T-helper 9 cell (primary cell): ENCODE measurements at places on chromosomes 3 and 15.

- DNase-seq, result no peak
Observed at GRCh38 chr3:59766200-59766872, 716.5 kb upstream of the CFAP20DC start.

GRCh38 chr3:183879243-183879642 is 5.4 kb downstream of the PARL start:
- no peak for DNase-seq

GRCh38 chr3:42300013-42300412 is 34.0 kb upstream of the CCK start:
- DNase-seq, result no peak

- no peak for DNase-seq
Observed at GRCh38 chr3:89113893-89114840, 6.7 kb downstream of the EPHA3 start.

DNA sequence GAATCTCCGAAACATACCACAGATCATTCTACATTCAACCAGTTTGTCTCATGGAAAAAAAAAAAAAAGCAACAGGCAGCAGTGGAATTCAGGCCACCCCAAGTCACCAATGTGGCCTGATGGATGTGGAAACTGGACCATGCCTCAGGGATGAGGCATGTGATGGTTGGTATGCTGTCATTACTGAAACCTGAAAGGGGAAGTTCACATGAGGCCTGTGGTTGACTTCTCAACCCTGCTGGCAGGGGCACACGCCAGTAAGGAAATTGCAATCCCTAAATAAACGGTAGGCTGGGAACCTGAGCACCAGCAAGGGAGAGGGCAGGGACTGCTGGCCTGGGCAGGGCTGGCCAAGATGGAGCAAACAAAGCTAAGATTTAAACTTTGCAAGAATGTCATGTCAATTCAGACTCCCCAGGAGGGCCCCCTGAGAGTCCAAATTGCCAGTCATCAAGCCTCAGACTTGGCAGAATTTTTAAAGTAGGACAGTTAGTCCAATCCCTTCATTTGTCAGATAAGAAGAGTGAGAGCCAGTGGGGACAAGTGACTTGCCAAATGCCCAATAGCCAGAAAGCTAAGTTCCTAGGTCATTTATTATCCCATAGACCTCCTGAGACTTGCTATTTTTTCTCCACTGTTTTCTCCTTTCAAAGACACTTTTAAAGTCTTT is 310.4 kb downstream of the ERC2 start:
- DNase-seq, result no peak

GRCh38 chr15:67224889-67225288 is 29.6 kb downstream of the AAGAB start:
- no peak for DNase-seq

GRCh38 chr3:100319951-100320350 is 14.6 kb upstream of the NIT2 start:
- DNase-seq, result no peak

DNA sequence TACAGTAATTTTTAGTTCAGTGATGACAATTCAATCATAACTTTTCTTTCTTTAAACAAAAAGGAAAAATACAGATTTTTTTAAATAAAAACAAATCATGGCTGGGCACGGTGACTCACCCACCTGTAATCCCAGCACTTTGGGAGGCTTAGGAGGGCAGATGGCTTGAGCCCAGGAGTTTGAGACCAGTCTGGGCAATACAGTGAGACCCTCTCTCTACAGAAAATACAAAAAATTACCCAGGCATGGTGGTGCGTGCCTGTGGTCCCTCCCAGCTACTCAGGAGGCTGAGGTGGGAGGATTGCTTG is 25.6 kb upstream of the ATG7 start:
- DNase-seq, result no peak

DNA sequence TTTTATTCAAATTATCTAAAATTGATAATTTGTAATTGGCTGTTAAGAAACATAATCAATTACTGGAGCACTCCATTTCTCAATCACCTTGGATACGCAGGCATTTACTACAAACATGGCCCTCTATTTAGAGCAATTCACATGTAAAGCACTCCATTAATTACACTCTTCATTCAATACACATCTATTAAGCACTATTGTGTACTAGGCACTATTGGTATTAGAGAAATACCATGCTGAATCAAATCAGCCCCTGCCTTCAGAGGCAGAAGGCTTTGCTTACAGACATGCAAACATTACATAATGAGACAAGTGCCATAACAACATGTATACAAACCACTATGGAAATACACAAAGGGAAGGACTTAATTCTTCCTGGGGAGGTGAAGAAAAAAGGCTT is 69.1 kb downstream of the PEAK1 start:
- DNase-seq, result no peak

GRCh38 chr3:162022911-162023310 is 526.3 kb downstream of the OTOL1 start:
- no peak for DNase-seq

DNA sequence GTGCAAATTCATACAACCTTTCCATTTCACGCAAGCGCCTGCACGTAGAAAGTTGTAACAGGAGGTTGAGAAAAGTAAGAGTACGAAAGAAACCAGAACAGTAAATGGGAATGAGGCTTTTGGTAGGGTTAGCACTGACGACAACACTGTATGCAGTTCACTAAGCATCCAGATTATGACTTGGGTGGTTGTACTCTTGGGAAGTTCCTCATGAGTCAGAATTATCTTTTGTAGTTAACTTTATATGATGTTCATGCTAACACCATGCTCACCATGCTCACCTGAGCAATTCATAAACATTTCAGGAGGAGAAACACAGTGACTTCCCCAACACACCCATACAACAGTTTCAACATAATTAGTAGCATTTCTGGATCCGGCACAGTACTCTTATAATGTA is 3.0 kb upstream of the LPP start:
- no peak for DNase-seq

DNA sequence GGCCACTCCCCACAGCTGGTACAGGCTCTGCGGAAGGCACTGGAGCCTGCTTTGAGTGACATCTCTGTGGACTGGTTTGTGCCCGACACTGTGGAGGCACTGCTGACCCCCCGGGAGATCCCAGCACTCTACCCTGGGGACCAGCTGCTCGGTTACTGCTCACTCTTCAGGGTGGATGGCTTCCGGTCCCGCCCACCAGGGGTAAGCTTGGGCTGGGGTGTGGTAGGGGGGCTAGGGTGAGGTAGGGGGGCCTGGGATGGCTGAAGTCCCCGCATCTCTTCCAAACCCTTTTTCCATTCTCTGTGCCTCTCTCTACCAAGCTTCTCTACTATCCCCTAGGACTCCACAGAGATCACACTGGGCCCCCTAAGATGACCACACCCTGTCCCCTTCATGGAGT is 7.8 kb downstream of the VWA5B2 start:
- no peak for DNase-seq
